ENCODE measurements at places on chromosomes 16 and 17. TPM values are rescaled to one million over a fixed set of nuclear protein-coding genes. Genes with fewer than 3 reads are reported as not detected.

Gene C17orf100
- total RNA-seq, result 0.16 TPM

Gene ADAD2
- 0.44 TPM for total RNA-seq

Gene KCNG4
- total RNA-seq, result not detected

Gene SPATA32
- not detected for total RNA-seq

Gene MAFG
- total RNA-seq, result 12.0 TPM

Gene ACAP1
- not detected for total RNA-seq
